Esophagus squamous epithelium (tissue), 5 donors: ENCODE measurements at places on chromosomes 6 and 20.

DNA sequence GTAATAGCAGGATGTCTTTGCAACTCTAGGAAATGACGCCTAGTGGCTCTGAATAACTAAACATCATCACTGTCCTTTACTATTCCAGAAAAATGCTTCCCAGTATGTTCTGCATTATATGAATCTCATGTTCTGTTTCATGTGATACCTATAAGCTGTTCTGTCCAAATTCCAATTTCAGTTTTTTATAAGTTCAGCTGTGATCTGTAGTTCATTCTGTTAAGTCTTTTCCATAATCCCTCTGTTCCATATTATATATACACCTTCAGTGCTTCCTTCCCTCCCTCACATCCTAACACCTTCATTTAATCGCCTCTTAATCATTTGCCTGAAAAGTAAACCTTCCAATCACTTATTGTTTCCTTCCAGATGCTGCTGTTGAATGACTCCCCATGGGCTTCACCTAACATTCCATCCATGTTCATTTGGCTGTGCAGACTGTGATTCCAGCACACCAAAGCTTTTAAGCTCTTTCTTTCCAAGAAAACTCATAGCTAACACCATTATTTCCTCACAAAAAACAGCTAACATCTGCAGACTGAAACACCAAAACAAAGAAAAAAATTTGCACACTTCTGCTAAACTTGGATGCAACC is 18.6 kb downstream of the HMGCLL1 start:
- no peak for DNase-seq

DNA sequence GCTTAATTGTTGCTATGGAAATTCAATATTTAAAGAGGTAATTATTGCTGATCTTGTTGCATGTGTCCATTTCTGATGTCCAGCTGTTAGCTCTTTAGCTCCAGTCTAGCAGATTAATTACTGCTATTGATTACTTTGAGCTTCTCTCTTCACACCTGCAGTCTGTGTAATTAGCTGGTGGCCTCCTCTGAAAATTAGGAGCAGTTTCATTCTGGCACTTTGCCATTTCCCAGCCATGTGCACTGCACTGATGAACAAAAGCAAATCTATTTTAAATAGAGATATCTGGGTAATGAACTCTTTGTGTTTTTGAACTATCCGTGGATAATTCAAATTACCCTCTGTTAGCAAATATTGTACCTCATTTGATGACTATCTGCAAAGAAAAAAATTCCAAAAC is 275.9 kb downstream of the RNF144B start:
- DNase-seq, result no peak

DNA sequence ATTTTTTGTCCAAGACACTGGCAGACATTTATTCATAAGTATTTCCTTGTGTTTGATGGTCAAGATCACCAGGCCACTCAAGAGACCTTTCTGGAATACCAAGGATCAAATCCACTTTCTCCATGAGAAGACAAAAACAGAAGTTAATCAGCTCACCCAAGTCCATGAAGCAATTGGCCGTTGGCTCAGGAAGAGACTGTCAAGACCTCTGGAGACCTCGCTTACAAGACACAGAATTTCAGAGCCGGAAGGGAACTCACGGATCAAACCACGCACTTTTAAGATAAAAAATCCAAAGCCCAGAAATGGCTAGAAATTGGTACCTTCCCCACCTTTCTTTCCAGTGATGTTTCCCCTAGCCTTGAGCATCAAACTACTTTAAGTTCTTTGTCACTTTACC is 3.3 kb downstream of the TRERF1 start:
- no peak for DNase-seq

DNA sequence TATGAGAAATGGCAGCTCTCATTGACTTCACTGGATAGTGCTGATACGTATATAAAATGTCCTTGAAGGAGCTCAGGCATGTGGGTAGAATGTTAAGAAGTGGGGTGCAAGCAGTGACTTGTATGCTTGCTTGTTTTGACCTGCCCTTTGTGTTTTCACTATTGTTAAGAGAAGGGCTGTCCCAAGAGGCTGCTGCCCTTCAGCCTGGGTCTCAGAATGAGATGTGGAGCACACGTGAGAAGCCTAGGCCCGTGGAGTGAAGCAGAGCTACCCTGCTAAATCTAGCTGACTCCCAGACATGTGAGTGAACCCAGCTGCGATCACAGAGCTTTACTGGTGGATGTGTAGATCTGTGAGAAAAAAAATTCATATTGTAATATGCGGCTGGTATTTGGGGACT is 305.3 kb upstream of the RGS17 start:
- DNase-seq, result no peak

- DNase-seq, result no peak
Observed at GRCh38 chr6:20868397-20869096, 334.3 kb downstream of the CDKAL1 start.

DNA sequence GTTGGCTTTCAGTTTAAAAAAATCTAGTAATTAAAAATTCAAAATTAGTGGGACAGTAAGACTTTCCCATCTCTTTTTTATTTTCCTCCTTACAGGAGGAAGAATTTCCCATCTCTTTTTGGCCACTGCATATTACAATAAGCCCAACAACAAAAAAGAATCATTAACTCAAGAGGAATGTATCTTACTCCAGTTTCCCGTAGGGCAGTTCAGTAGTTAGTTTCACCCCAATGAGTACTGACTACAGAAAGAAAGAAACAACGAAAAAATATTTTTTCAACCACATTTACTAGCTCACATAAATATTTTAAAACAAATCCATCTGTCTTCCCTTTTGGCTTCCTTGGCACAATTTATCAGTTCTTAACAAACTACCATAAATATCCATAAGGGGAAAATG is 14.9 kb upstream of the BLOC1S5 start:
- DNase-seq, result no peak

GRCh38 chr20:52001999-52002666 is 189.4 kb downstream of the ZFP64 start:
- no peak for DNase-seq

- no peak for DNase-seq
Observed at GRCh38 chr6:145898376-145898775, 65.8 kb downstream of the SHPRH start.

- no peak for DNase-seq
Observed at GRCh38 chr20:12056839-12057238, 139.1 kb downstream of the BTBD3 start.

DNA sequence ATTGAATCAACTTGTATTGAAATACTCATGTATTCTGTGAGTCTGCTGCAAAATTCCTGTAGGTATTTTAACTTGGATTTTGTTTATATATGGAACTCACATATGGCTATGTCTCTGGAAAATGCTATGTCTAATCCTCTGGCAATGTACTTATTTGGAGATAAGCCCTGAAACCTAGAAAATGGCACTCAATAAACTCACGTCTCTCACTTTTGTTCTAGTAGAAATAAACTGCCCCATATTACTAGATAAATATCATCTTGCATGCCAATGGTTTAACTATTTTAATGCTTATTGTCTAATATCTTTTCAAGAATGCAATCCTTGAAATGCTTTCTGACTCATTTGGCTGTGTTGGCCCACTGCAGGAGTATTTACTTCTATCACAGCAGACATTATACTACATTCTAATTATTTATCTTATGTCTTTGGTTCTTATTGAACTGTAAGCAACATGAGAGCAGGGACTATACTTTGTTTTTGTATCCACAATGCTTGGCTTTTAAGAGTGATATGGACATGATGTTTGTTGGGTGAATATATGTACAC is 292.2 kb upstream of the RSPO3 start:
- DNase-seq, result no peak

GRCh38 chr6:22146931-22147701 is 149.7 kb downstream of the PRL start:
- no peak for DNase-seq

GRCh38 chr6:135018941-135019340 is 35.7 kb downstream of the HBS1L start:
- no peak for DNase-seq

- DNase-seq, result no peak
Observed at GRCh38 chr6:15539722-15540270, 123.0 kb downstream of the DTNBP1 start.

DNA sequence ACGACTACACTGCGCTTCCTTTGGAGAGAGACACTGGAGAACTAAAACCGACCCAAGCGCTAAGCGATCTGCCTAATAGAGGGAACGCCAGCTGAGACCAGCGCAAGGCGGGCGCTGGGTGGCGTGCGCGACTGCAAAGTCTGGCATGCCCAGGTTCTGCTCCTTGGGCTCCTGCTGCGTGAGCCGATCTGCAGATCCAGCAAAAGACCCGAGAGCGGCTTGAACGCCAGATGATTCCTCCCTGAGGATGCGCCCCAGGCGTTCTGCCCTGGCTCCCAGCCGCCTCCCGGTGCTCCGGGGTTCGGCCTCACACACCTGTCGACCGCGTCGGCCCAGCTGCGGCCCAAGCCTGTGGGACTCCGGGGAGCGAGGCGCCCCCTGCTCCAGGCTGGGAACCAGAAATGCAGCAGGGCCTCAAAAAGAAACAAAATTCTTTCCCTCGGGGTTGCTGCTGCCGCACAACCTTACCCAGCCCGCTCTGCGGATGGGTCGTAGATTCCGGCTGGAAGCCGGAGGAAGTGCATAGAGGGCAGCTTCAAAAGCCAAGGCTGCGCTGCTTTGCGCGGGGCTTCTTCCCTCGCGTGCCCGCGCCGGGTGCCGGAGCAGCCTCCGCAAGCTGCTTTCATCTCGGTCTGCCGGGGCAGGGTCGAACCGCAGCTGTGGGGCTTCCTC is 17.9 kb upstream of the PRDM13 start:
- no peak for DNase-seq

DNA sequence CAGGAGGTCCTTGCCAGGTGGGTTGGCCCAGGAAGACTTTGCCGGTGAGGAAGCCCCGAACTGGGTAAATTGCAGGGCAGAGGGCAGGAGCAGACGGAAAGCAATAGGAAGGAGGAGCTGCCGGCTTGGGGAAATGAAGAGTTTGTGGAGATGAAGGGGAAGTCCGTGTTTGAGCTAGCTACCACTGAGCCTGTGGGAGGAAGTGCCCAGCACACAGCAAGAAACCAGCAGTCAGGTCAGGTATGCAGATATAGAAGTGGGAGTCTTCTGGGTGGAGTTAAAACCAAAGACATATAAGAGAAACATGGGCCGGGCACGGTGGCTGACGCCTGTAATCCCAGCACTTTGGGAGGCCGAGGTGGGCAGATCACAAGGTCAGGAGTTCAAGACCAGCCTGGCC is 34.7 kb downstream of the CD24 start:
- DNase-seq, result no peak

DNA sequence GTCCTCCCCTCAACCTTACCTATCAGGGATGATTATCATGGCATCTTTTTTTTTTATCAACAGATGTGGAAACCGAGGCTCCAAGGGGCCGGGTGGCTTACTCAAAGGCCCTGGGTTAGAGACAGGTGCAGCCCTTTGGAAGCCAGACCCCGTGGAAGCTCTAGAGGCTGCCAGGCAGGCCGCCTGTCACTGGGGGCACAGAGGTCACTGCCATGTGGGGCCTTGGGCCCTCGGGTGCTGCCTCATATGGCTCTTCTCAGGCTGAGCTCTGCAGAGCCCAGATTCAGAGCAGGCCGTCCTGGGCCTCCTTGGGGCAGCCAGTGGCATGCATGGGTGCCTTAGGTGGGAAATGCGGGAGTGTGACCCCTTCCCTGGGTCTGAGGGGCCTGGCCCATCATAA is 136.3 kb downstream of the PHACTR3 start:
- DNase-seq, result no peak

DNA sequence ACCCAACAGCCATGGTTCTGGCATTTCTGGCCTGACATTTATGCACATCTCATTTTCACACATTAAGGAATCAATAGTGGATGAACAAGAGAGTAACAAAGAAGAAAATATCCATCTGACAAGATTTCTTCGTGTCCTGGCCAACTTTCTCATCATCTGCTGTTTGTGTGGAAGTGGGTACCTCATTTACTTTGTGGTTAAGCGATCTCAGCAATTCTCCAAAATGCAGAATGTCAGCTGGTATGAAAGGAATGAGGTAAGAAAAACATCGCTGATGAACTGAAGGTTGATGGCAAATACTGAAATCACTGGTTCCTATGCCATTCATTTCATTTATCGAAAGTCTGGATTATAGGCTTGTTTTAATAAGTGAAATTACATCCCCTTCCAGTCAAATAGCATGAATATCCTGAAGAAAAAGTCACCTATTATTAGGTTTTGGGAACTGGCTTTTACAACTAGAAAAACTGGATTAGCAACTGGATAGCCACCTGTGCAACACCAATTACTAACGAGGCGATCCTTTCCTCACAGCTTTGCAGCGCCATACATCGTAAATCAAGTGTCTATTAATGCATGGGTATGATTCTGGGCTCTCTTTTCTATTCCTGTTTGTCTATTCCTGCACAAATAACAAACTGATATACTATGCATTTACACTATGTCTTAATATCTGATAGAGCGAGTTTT is 50.2 kb upstream of the NOP56 start:
- no peak for DNase-seq

GRCh38 chr6:136160250-136160649 is 89.9 kb downstream of the MTFR2 start:
- DNase-seq, result no peak

DNA sequence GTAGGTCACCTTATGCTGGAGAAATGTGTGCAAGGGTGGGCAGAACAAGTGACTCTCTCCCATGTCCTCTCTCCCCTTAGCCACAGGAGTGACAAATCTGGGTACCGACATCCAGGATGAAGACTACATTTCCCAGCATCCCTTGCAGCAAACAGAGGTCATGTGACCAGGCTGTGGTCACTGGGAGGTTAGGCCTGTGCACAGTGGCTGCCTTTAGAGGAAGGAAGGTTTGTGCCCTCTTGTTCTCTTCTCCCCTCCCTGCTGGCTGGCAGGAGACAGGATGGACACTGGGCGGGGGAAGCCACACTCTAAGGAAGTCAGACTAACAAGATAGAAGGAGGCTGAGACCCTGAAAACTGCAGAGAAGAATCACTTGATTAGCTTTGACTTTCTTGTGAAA is 360.2 kb downstream of the PREX1 start:
- no peak for DNase-seq

- DNase-seq, result no peak
Observed at GRCh38 chr6:19597809-19598320, 239.3 kb upstream of the ID4 start.

- no peak for DNase-seq
Observed at GRCh38 chr6:78599526-78599925, 267.8 kb upstream of the IRAK1BP1 start.

GRCh38 chr6:38525888-38526287 is 113.8 kb downstream of the BTBD9 start:
- no peak for DNase-seq

DNA sequence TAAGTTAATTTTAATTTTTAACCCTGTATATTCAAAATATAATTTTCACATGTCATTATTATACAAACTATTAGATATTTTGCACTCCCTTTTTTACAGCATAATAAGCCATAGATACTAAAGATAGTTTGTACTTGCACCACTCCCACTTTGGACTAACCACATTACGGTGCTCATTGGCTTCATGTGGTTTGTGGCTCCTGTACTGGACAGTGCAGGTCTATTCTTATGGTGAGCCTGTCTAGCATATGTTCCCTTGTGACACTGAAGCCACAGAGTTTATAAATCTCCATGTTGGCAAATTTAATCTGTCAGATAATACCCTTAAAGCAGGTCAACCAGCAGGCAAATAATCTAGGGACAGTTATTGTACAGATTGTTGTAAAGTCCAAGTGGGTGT is 354.4 kb upstream of the KCNQ5 start:
- no peak for DNase-seq
